IPS DF 6.9 (cell line): ENCODE measurements at places on chromosomes 5 and 9.

- no peak for DNase-seq
Observed at GRCh38 chr9:135260221-135261180, 173.0 kb downstream of the OLFM1 start.

DNA sequence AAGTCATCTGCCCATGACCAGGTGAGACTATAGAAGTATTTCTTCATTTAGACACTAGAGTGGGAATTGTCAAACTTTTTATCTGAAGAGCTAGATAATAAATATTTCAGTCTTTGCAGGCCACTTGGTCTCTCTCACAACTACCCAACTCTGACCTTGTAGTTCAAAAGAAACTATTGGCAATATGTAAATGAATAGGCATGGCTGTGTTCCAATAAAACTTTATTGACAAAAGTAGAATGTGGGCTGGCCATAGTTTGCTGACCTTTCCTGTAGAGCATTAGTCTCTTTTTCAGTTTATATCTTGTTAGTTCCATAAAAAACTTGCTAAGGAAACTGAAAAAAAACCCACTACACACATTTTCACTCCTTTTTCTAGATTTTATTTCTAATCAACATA is 535.5 kb downstream of the PRR16 start:
- no peak for DNase-seq

- DNase-seq = no peak
Observed at GRCh38 chr5:171580502-171581265, 161.2 kb downstream of the FGF18 start.

DNA sequence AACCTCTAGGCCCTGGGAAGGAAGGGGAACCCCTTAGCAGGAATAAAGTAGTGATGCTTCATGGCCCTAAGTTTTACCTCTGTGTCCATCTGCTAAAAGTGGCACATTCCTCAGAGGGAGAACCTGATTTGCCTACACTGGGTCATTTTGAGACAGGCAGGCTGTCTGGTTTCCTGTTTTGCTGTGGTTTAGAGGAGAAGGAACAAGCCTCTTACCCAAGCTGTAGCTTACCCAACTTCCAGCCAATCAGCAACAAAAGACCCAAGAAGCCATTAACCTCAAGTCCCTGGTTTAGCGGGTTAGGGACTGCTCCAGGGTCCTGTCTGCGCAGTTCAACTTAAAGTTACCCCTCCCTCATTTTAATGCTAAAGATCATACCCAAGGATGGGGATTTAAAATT is 411.0 kb downstream of the MAT2B start:
- no peak for DNase-seq

GRCh38 chr5:117604845-117605244 is 1030.2 kb upstream of the SEMA6A start:
- no peak for DNase-seq

DNA sequence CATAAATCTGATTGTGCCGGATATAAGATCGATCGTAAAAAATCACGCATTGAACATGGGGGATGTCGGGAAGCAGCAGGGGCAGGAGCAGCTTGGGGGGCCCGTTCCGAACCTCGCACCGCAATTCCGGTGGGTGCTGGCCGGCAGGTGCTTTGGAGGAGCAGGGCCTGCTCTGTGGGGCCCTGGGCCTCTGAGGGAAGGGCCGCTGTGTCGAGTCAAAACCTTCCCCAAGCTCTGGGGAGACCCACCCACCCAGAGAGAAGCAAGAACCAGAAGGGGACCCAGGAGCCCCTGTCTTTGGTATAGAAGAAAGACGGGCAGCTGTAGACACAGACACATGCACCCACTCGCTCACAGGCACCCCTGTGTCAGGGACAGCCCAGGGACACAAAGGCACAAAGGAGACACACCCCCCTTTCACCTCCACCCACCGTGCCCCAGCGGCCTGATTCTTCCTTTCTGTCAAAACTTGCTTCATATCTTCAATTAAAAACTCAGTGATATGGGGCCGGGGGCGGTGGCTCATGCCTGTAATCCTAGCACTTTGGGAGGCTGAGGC is 49.4 kb upstream of the ZBTB43 start:
- no peak for DNase-seq

- no peak for DNase-seq
Observed at GRCh38 chr5:131720714-131721113, 76.1 kb downstream of the FNIP1 start.
